ENCODE measurements at places on chromosomes 7 and 10.

DNA sequence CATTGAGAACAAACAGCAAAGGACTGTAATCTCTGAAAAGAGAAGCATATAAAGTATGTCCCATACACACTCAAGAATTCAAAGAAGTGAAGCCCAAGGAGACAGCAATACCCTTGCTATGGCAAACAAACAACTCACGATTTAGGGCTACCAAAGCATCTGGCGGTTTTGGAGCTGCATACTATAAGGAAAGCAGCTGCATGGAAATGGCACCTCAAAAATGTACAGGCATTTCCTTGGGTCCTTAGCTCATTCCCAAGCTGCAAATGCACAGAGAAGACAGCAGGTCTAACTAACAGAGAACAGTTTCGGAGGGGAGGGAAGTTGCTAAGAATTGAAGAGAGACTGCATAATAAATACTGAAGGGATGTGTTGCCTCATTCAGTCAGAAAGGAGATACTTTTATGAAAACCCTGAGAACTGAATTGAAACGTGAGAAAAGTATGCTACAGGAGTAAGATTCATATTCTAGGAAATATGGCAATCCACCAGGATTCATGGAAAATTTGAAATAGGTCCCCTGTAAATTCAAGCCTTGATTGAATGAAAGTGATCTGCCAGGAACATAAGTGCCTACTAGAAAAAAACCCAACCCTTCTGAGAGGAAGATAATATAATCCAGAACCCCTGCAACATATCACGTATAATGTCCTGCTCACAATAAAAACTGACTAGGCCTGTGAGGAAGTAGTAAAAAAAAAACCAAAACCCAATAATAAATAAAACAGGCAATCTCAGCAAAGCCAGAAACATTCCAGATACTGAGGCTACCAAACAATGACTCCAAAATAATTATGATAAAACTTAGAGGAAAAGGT is 36.4 kb downstream of the CUBN start:
- DNase-seq, result no peak

- no peak for DNase-seq
These were observed 14.5 kb downstream of the SH2D4B start for GRCh38 chr10:80552151-80552646.

- DNase-seq, result no peak
These were observed 25.0 kb upstream of the TAX1BP1 start for GRCh38 chr7:27714831-27715444.

DNA sequence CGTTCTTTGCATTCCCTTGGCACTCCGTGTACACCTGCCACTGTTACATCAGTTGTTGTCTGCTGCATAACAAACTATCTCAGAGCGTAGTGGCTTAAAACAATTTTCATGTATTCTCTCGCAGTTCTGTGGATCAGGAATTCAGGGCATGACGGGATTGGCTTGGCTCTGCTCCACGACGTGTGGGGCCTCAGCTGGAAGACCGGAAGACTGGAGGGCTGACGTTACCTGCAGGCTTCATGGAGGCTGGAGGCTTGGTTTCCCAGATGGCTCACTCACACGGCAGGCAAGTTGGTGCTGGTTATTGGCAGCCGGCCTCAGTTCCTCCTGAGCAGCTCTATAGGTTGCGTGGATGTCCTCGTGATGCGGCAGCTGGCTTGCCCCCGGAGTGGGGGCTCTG is 25.5 kb downstream of the NYAP1 start:
- DNase-seq, result no peak

GRCh38 chr10:123781956-123782500 is 109.6 kb downstream of the CPXM2 start:
- DNase-seq, result no peak

- DNase-seq, result no peak
These were observed 188.6 kb upstream of the LYZL2 start for GRCh38 chr10:30818010-30818660.

DNA sequence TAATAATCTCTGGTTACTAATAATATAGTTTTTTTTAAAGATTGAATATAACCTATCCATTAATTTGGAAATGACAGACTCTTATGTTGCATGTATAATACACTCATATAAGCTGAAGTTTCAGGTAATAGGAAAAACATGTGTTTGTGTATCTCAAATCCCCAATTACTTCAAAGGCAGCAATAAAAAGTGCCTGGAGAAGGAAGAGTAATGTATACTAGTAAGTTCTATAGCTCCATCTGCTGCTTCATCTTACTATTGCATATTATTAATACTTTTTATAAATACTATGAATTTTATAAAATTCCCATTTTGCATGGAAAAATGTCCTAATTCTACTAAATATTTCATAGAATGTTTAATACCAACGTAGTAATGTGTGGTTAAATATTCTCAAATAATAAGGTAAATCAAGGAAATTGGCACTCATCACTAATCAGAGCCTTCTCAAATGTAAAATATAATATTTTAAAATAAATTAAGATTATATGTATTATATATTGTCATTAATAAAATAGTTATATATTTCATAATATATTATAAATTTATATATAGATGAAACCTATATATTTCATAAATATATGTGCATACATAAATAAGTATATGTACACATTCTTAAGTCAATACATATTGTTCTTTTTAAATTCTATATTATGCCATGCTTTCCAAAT is 311.9 kb downstream of the HGF start:
- no peak for DNase-seq

- no peak for DNase-seq
These were observed 97.8 kb downstream of the PAXIP1 start for GRCh38 chr7:154905146-154905545.

- DNase-seq, result no peak
These were observed 128.0 kb upstream of the MBL2 start for GRCh38 chr10:52900593-52900992.

- no peak for DNase-seq
These were observed 13.5 kb downstream of the ZNF503 start for GRCh38 chr10:75388082-75388481.

DNA sequence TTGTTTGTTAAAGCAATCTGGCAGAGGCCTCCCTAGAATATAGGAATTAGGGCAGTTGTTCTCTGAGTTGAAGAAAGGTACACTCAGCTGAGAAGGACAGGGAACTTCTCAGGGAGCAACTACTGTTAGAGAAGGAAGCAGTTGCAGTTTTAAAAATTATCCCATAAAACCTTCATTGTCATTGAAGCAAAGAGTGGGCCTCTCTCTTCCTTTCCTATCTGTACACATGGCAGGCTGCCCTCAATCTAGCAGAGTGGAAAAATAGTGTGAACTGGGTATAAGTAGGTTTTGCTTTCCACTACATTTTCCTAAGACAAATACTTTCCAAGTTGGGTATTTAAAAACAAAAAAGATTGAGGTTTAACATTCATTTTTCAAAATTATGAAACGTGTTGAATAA is 236.7 kb upstream of the KLF14 start:
- no peak for DNase-seq

All from activated CD8-positive, alpha-beta memory T cell treated with anti-CD3 and anti-CD28 coated beads for 1 hour (primary cell).